Stimulated activated CD8-positive, alpha-beta memory T cell treated with anti-CD3 and anti-CD28 coated beads, Interleukin-7, amount 100 ng/mL, for 1 hour (primary cell): ENCODE measurements at places on chromosomes 5 and 9.

DNA sequence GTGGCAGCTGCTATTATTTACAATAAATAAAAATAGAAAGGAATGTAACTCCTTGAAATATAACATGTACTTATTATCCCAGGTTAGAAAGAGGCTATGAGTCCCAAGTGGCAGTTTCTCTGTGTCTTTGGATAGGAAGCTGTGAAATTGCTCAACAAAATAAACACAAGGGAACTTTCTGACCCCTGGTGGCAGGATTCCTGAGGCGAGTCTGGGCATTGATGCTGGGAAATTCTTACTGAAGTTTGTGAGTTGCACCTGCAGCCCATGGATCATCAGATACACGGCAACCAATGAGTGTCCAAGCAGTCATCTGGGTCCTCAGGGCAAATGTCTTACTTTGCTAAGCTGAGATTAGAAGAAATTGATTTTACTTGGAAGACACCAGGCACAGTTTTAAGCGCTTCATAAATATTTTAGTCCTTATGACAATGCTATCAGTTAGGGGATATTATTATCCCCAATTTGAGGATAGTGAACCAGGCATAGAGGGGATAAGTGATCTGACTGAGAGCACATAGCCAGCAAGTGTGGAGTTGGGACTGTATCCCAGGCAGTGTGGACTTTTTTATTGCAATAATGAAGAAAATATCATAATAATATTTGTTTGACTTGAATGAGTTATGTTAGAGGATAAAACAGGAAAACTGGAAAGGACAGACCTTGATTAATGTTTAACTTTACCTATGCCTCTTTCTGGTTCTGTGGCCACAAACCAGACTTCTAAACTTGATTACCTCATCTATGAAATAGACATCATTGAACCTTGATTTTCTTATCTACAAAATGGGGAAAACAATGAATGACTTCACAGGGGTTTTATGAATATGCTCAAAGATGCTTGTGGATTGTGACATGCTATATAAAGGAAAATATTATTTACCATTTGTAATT is 265.5 kb upstream of the ADAMTSL1 start:
- no peak for DNase-seq

DNA sequence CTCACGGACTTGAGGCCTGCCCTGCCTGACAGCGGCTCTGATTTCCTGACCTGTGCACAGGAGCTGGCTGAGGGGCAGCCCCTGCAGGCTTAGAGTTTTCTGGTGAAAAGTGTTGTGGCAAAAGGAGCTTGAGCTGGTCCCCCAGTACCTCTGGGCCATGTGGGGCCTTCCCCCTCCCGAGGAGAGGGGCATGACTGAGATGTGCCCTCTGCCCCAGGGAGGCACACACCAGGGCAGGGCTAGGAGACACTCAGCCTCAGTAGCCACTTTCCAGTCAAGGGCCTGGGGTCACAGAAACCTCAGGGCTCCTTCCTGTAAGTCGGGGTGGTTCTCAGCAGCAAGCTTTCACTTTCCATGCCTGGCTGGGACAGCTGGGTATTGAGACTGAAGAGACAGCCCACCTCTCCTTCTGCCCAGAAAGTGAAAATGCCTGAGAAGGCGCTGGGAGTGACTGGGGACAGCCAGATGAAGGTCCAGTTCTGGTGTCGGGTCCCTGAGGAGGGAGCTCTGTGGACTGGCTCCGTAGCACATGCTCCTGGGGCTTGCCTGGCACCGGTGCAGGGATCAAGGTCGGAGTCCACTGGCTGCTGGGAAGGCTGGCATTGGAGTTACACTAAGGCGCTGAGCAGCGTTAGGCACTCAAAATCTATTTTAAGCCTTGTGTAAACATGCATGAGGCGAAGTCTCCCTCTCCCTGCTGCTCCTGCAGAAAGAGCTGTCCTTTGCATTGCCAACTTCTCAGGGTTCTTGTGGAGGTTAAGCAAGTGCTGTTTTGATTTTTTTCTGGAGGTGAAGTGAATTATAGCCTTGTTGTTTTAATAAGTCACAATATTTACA is 394.9 kb downstream of the GADD45G start:
- no peak for DNase-seq

- DNase-seq = no peak
Observed at GRCh38 chr9:118362123-118362522, 657.9 kb downstream of the TLR4 start.

- no peak for DNase-seq
Observed at GRCh38 chr5:151239237-151239861, 13.6 kb upstream of the GM2A start.

- no peak for DNase-seq
Observed at GRCh38 chr9:93132287-93132927, 1.6 kb downstream of the NINJ1 start.

DNA sequence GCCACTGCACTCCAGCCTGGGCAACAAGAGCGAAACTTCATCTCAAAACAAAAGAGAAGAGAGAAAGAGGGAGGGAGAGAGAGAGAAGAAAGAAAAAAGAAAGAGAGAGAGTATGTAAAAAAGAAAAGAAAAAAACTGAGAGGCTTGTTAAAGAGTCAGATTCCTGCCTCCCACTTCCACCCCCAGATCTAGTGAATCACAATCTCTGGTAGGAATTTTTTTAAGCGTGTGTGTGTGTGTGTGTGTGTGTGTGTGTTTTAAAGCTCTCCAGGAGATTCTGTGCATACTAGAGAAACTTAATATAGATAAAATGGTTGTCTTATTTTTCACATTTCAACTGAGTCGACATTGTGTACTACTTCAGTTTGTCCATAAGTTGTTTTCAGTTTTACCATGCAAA is 32.0 kb downstream of the SAR1B start:
- no peak for DNase-seq

DNA sequence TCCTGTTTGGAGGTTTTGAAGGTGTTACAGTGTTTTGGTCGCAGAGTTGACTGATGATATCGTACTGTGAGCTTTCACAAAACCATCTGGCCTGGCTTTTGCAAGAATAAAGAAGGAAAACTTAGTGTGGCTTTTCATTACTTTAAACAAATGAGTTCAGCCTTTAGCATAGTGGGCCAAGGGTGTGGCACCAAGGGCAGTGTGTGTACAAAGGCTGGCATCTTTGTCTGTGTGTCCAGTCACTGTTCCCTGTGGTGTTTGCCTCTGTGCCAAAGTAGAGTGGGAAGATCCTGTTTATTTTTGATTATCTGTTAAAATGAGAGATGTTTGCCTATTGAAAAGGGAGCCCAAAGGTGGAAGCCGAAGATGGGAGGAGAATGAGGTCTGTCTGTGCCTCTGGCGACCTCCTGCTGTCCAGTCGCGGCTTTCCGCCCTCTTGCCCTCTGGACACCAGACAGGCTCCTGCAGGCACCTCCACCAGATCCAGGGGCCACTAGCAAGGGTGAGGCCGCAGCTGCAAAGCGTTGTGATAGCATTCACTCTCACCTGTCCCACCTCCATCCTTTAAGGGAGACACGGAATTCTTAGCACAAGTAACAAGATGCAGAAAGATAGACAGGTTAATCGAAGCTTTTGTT is 113.7 kb downstream of the TRIO start:
- DNase-seq = no peak

DNA sequence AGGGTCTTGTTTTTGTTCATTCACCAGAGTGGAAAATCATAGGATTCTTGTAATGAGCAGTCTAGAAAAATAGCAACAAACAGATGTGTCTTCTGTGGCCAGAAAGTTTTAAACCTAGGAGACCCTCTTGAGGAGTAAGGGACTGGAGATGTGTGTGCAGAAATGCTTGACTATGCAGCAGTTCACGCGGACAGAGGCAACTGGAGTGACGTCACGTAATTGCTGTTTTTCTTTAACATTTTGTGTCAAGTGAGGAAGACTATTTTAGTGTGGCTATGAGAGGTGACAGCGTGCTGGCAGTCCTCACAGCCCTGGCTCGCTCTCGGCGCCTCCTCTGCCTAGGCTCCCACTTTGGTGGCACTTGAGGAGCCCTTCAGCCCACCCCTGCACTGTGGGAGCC is 163.1 kb upstream of the PTCH1 start:
- DNase-seq = no peak

DNA sequence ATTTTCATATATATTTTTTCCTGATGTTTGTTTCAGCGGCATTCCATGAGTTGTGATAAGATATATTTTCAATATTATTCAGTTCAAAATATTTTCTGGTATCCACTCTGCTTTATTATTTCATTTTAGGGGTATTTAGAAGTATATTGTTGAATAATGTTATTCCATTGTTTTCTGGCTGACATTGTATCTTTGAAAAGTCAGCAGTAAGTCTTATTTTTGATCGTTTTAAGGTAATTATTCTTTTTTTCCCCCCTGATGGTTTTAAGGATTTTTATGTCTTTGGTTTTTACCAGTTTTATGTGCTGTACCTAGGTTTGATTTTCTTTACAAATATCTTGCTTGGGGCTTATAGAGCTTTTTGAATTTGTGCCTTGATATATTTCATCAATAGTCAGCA is 6.6 kb upstream of the GLRA1 start:
- no peak for DNase-seq

- no peak for DNase-seq
Observed at GRCh38 chr5:141559461-141559860, 59.3 kb downstream of the DIAPH1 start.

GRCh38 chr5:158200619-158201018 is 341.7 kb upstream of the CLINT1 start:
- DNase-seq = no peak

DNA sequence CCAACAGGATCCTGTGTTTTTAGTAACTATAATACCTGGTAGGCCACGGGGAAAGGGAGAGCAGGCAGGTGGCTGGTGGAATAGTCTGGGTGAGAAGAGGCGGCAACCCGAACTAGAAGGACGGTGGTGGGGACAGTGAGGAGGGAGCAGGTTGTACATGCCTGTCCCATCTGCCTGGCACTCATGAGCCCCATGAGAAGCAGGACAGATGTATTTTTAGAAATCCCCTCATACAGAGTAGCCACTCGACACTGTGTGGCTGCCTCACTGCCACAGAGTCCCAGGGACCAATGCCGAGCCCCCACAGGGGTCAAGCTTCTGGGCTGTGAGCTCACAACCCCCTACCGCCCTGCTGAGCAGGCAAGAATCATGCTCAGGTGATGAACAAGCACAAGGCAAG is 136.6 kb downstream of the SEC61B start:
- no peak for DNase-seq

DNA sequence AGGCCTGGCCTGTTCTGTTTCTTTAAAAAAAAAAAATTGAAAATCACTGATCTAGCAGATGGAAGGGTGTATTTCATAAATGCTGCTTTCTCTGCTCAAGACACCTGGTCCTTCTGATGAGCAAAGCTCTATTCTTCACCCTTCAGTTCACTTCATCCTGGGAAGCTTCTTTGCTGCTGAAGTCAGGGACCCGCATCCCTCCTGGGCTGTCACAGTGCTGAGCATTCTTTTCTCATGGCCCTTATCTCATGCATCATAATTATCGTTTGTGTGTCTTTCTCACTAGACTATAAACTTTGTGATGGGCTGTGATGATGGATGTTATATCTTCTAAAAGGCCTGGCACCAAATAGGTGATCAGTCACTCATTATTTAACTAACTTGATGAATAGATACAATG is 461.0 kb downstream of the GADD45G start:
- no peak for DNase-seq

DNA sequence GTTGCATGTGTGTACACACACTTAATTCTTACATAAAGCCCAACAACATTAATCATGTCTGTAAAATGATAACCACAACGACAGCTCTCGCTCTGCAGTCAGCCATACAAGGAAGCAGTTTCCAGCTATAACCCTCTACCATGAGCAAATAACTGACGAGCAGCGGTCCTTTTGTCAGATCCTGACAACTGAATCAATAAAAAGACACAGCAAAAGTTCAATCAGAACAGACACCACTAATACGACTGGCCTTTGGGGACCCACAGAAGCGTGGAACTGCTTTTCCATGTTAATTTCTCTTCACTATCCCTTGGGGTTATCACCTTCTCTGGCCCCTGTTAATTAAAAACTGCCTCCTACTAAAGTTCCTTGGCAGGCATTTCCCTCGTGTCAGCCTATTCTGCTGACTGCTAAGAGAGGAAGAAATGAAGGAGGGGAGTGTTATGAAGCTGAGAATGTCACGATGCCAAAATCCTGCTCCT is 722.8 kb upstream of the GRAMD2B start:
- no peak for DNase-seq

- no peak for DNase-seq
Observed at GRCh38 chr9:129177443-129177790, 644 bp downstream of the IER5L start.

DNA sequence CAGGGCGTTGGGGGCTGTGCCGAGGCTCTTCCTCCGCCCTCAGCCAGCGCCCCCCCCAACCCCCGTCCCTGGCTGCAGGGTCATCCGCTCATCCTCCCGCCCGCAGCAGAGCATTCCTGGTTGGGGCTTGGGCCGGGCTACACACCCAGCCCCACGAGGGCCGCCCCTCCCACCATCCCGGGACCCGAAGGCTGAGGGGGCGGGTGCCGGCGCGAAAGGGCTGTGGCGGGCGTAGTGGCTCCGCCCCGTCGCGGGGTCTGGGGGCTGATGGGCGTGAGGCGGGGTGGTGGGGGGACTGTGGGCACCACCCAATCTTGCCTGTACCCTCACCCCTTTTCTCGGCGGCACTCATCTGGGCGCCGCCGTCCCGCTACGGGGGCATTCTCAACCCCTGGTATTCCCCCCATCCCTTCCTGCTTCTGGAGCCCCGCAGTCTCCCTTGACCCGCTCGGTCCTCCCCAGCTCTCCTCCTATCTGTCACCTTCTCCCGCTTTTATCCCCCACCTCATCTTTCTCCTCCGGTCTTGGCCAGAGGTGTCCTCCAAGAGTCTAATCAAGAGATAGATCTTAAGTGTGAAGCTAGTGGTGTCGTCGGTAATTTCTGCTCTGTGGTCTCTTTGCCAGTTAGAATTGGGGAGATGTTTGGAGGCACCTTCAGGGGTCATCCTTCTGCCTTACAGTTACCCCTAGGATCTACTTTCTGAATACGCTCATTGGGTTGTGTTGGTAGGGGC is 1.6 kb downstream of the FER start:
- no peak for DNase-seq

DNA sequence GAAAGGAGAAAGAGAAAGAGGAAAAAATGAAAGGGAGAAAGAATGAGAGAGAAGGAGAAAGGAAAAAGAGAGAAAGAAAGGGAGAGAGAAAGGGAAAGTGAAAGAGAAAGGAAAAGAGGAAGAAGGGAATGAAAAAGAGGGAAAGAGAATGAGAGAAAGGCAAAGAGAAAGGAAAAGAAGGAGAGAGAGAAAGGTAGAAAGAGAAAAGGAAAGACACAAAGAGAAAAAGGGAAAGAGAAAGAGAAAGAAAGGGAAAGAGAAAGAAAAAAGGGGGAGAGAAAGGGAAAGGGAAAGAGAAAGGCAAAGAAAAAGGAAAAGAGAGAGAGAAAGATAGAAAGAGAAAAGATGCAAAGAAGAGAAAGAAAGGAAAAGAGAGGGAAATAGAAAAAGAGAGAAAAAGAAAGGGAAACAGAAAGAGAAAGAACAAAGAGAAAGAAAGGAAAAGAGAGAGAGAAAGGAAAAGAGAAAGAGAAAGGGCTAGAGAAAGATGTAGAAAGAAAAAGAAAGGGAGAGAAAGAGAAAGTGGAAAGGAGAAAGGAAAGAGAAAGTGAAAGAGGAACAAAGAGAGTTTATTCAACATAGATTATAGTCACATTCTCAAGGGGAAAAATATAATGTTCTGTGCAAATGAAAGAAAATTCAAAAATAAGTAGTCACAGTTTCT is 165.2 kb downstream of the TMEM38B start:
- DNase-seq = no peak

- no peak for DNase-seq
Observed at GRCh38 chr9:128361296-128361985, 9.7 kb upstream of the URM1 start.
